ENCODE measurements at places on chromosomes 2 and 18.
A peak's percentile ranks its signal among the peaks of the same experiment; 100 is the strongest.

DNA sequence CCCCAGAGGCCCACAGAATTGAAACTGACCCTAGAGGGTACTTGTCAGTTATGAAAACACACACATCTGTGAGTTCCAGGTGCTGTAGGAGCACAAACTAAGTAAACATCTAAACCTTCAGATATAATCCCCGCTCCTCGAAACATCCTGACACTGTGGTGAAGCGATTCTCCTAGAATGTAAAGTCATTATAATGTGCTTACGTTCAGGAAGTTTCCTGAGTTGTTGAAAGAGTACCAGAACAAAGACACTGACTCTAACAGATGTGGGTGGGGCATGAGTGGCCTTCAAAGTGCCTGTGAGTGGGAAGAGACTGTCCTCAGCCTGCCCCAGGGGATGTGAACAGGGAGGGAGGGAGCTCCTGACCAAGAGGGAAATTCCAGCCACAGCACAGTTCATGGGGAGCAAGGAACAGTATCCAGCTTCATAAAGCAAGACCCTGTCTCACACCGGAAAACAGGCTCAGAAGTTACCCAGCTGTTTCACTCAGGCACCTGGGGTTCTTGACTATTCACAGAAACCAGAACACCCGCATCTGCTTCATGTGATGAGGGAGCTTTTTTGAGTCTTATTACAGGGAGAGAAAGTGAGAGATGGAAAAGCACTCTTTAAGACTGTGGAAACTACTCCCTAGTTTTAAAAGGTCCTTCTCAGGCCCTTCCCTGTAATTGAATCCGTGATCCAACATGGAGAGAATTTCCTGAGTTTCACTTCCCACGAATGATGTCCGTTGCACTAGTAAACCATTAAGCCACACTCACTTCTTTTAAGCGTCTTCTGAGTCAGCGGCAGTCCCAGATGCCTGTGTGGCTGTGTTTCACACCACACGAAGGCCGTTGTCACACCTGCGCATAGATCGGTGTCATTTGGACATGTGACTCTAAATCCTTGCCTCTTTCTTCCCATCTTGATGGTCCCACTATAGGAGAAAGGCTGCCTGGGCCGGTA is 88.6 kb upstream of the EML6 start:
- peak; percentile 42 for DNase-seq

GRCh38 chr2:23250371-23250770 is 134.6 kb upstream of the KLHL29 start:
- DNase-seq, result no peak

DNA sequence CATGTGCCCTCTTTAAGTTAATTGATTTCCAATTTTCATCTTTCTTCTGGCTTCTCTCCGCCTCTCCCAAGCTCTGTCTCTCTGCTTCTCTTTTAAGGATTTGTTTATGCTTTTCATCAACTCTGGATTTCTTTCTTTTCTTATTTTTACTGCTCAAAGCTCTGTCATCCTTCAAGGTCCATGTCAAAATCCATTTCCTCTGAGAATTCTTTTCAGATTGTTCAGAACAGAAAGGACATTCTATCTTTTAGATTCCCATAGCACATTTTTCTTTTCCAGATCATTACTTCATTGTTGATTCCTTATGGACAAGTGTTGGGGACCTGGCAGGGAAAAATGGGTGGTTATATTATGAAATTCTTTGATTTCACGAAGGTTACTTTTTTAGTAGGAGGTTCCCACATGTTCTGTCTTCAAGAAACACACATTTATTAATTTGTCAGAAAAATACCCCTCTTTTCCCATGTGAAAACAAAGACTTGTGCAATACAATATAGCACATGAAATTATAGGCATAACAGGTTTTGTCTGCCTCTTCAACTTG is 12.3 kb downstream of the PMAIP1 start:
- DNase-seq, result no peak

DNA sequence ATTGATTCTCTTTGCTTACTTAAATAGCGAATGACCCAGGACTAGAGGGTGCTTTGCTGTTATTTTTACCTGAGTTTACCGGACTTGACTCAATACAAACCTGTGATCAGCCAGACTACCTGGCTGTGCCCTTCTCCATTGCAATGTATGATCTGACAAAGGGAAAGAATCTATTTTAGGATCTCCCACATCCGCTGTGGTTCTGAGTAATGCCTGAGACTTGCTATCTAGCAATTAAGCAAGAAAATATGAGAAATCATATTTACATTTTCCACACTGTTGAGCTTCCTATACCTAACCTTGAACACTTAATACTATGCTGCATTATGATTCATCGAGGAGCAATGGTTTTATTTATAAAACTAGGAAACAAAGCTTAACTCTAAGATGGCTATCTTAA is 215.2 kb downstream of the RAD51AP2 start:
- peak; percentile 83 for DNase-seq

DNA sequence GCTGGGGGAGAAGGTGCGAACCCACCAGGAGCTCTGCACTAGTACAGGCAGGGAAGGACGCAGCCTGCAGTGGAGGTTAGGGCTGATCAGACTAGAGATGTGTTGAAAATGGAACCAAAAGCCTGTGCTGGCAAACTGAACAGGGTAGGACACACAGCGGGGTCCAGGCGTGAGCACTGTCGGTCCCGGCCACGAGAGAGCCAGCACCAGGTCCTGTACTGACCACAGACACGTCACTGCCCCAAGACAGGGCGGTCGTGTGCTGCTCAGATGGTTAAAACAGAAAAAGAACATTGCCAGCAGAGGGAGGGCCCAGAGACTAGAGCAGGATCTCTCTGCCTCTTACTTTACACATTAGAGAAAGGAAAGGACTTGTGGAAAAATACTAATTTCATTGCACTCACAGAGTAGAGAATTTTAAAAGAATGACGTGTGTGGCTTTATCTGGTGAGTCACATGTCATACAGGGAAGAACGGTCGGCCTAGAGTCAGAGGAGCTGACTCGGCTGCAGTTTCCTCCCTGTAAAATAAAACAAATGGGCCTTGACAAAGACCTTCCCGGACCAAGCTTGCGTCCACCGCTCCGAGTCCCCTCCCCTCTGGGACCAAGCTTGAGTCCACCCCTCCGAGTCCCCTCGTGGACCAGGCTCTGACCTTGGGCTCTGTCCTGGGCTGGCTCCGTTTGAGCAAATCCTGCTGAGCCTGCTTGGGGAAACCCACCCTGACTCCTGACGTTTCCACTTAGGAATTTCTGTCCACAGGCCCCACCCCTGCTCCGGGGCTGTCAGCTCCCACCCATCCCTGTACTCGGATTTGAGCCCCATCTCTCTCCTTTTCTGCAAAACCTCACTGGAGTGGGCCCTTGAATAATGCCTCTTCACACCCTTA is 16.7 kb upstream of the ADI1 start:
- DNase-seq, result peak; percentile 86
